NCI-H1436 treated with DMSO at 0.1 percent for 48 hours (cell line): ENCODE measurements at places on chromosomes 16 and 17.
A peak's percentile ranks its signal among the peaks of the same experiment; 100 is the strongest.

- DNase-seq = no peak
Observed at GRCh38 chr17:30340801-30341356, 7.0 kb upstream of the TMIGD1 start.

GRCh38 chr17:47843391-47843730, 2.3 kb upstream of the SCRN2 start:
- no peak for DNase-seq

DNA sequence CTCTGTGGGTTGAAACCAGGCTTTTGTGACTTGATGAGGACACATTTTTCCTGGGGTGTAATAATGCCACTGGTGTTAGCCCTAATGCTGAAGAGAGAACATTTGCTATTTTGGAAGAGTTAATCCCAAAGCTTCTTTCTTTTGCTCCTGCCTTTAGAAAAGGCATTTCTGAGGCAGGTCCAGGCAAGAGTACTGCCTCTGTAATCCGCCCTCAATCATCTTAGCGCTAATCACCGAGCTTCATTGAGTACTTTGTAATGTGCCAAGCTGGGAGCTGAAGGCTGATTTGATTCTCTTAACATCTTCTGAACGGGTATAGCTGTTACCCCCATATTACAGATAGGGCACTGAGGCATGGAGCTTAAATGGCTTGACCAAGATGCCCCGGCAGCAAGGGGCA, 60.3 kb downstream of the AKAP1 start:
- DNase-seq = no peak

DNA sequence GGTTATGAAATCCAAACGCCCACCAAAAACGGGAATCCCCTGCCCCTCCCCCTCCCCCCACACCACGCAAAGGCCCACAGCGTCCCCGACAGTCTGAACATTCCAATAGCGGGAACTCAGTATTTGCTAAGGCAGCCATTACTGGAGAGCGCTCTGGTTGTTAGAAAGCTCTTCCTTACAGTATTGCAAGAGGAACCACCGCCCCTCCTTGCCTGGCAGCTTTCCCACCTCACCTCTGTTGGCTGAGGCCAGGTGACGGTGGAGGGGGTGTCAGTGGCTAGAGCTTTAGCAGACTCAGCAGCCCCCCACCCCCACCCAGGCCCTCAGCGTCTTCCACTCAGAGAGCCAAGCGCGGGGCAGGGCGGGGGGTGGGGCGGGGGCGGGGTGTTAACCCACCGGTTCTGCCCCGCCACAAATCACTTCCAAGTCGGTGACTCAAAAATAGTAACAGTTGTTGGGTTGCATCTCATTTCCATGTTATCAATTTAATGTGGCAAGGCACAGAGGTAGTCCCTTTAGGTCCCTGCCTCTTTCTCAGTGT, 2.2 kb upstream of the PLEKHH3 start:
- peak; percentile 60 for DNase-seq

- no peak for DNase-seq
Observed at GRCh38 chr16:23965137-23965733, 129.5 kb downstream of the PRKCB start.

- DNase-seq = no peak
Observed at GRCh38 chr16:6229186-6229585, 1103.5 kb upstream of the RBFOX1 start.

GRCh38 chr16:57711993-57712392, 17.4 kb downstream of the DRC7 start:
- no peak for DNase-seq

- no peak for DNase-seq
Observed at GRCh38 chr16:47019568-47019967, 46.1 kb upstream of the DNAJA2 start.

DNA sequence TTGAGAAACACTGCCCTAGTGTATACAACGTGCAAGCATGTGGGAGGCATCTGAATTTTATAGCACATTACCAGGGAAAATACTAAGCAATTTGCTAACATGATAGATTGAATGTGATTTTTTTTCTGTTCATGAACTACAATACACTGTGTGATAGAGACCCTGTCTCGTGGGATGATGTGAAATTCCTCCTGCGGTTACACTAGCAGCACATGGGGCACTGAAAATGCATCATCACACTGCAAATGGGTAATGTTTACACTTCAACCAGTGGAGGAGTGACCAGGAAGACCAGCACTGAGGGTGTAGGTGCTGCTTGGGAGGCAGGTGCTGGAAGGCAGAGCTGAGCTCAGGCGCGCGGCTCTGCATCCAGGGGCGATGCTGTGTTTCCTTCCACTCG, 28.8 kb downstream of the ORC6 start:
- no peak for DNase-seq

DNA sequence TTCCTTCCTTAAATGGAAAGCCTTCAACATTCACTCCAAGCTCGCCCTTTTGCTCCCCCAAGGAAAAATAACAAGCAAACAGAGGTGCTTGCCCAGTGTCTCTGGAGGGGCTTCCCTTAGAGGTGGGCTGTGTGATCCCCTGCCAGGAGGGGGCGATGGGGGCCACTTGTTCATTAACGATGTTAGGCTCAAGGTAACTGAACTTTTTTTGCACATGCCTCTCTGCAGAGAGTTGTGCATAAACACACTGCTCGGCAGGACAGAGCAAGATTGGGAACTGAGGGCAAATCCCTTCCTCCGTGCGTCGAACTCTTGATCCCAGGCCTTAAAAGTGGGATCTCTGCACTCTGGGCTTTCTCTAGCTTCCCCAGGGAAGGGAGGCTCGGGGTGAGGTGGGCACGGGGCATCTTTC, 15.5 kb upstream of the NAGLU start:
- no peak for DNase-seq

DNA sequence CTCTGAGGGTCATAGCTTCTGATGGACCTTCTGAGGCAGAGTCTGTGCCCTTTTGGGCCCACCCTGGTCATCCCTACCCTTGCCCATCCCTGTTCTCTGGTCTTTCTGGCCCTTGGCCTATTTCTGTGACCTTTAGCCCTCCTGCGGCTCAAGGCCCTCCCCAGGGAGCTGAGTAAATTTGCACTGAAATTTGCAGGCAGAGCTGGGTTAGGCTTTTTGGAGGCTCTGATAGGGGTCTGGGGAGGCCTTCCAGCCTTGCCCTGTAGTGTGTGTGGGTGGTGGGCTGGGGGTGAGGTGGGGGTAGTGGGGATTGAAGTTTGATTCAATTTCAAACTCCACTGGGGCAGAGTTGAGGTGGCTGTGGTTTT, 17.8 kb downstream of the RARA start:
- no peak for DNase-seq

- DNase-seq = no peak
Observed at GRCh38 chr16:54477714-54478113, 191.1 kb upstream of the IRX3 start.

DNA sequence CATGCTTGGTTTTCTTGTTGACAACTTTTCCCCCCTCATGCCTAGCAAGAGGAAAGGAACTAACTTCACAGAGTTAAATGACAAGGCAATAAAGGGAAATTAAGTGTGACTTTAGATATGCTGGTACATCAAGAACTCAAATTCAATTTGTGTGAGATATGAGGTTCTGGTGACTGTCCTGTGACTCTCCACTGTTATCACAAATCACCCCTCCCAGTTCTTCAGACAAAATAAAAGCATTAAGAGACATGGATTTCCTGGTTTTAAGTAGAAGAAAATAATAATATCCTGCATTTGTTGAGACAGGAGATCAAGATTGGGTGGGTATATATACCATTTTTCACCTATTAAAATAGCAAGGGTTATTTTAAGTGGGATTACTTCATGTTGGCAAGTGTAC, 46.2 kb downstream of the SNTB2 start:
- DNase-seq = no peak

DNA sequence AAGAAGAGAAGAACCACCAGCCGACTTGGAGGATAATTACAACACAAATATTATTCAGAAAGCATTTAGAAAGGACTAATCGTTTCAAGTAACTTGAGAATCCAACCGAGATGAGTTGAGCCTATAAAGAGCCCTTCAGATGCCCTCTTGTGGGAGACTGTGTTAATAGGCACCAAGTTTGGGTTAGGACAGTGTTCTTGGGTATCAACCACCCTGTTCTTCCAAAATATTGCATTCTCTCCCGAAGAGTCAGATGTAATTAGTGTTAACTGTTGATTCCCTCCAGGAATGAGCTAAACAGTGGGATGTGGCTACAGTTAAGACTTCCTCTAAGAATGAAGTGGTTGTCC, 87.8 kb upstream of the NOL11 start:
- peak; percentile 17 for DNase-seq

DNA sequence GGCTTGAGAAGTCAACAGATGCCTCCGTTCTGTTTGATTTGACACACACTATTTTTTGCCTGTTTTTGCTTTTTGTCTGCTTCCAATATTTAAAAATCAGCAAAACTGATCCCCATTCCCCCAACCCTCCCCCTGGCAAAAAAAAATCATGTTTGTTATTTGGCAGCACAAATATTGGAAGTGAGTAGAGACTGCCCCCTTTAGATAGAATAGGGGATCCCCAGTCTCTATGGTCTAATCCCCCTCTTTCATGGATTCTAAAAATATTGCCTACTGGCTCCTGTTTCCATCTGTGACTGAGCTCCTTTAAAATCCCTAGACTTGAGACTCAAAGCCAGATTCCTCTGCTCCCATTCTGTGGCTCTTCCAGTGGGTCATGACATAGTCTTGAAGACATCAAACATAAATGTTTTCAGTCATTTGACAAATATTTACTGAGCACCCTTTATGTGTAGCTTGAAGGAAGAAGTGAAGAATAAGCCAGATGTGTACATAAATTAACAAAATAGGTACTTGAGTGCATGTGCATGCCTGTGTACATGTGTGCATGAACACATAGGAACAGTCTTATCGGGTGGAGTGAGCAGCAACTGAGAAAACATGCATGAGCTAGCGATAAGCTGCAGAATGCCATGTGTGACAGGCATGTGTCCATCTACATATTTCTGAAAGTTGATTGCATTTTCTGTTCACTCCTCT, 101.2 kb downstream of the SALL1 start:
- DNase-seq = no peak

DNA sequence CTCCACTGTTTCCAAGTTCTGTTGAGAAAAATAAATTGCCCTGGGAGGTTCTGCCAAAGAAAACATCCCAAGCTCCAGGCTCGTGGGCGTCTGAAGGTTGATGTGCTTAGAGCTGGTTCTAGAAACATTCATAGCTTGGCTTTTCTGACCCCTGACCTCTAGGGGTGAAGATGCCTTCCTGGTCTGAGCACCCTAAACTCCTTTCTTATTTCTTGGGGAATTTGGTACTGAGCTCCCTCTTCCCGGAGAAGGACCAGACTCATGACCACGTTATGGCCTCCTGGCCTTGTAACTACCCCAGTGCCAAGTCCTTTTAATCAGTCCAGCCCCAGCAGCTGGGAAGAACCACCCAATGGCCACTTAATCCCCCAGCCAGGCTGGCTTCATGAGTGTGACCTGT, 66.4 kb downstream of the MYH11 start:
- no peak for DNase-seq

- no peak for DNase-seq
Observed at GRCh38 chr17:63986821-63987220, 11.3 kb upstream of the PRR29 start.

GRCh38 chr17:37388266-37388665, 12.5 kb downstream of the C17orf78 start:
- DNase-seq = no peak

DNA sequence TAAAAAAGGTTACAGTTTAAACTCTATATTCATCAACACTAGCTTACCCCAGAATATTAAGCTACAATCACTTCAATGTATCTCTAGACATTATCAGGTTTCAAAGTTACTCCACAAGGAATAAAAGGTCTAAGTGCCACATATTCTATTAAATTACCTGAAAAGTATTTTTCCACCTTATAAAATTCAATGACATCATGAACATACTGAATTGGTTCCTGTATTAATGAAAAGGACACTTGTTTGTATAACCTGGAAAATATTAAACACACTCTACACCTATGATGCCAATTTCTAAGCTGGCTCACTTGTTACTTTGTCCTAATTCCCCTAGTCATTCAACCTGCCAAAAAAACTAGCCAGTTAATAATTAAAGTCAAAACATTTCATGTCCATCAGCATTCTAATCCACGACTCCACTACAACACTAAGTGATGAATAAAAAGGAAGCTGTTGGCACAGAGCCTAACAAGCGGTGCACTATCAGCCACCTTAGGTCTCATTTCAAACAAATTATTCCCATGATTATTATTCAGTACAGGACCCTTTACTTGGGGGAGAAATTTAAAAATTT, 12.2 kb downstream of the MED13 start:
- DNase-seq = no peak

DNA sequence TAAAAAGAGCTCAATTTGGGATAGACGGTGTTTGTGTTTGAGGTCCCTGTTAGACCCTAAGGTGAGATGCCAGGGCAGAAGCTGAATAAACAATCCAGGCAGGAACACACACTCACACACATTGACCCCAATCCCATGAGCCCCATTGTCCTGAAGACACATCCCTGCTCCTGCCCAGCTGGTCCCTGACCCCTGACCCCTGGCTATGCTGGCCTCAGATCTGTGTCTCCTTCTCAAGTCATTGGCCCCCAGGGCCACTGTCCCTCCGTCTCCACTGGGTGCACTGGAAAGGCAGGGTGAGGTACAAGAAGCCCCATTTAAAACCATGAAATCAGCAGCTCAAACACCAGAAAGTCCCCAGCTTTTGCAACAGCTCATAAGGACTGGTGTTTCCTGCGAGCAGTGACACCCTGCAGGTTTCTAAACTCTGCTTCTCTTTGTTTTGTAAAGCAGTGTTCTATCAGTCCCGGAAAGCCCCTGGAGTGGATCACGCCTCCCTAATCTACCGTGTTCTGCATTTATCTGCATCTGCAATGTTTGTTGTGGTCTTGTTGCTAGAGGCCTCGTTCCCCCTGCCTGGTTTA, 18.0 kb upstream of the ASGR2 start:
- DNase-seq = no peak

DNA sequence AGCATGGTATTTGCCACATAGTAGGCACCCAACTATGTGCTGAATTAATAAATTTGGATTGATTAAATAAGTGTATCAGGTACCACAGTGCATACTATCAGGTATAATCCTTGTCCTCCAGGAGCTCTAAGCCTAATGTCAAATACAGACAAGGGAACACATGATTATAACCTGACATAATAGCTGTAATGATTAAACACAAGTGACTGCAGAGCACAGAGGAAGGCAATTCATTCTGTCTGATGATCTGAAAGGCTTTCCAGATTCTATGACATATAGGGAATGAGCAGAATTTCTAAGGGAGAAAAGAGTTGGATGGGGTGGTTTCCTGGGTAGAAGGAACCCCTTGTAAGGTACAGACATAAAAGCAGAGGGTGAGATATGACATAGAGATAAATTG, 273.5 kb downstream of the KIF2B start:
- no peak for DNase-seq

GRCh38 chr16:31157136-31157535, 7.3 kb upstream of the PRSS36 start:
- DNase-seq = no peak

DNA sequence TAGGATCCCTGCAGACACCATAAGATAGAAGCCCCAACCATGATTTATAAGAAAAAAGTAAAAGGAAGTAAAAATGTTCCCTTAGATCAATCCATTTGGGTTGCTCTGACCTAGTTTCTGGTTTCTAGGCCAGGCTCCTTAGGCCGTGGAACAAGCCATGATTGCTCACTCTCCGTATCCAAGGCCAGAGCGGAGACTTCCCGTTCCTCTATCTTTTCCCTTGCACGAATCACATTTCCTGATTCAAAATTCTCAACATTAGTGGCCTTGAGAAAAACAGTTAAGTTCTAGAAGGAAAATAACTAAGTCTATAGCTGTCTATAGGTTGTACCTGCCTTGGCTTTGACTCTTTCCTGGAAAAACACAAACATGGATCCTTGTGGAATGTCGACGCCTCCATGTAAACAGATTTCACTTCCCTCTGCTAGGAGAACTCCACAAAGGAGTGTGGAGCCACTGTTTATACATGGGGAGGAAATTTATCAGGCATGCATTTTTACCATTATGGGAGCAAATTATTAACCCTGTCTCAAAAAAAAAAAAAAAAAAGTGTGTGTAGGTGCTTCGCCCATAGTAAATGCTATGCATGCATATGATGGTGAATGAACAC, 149.6 kb downstream of the ZFHX3 start:
- no peak for DNase-seq
